ENCODE measurements at places on chromosomes 2 and 18. TPM values are rescaled to one million over a fixed set of nuclear protein-coding genes. Genes with fewer than 3 reads are reported as not detected.

- DNase-seq: no peak
These were observed 132.1 kb upstream of the DNMT3A start for GRCh38 chr2:25473758-25474340.

GRCh38 chr2:238158509-238159070, at the start of gene ERFE:
TSS of gene ERFE (plus strand) at chr2:238158970. CDS start at chr2:238159008, 38 bp downstream.
- no peak for DNase-seq

- DNase-seq: no peak
These were observed 1.7 kb upstream of the QPCT start for GRCh38 chr2:37342591-37343220.

DNA sequence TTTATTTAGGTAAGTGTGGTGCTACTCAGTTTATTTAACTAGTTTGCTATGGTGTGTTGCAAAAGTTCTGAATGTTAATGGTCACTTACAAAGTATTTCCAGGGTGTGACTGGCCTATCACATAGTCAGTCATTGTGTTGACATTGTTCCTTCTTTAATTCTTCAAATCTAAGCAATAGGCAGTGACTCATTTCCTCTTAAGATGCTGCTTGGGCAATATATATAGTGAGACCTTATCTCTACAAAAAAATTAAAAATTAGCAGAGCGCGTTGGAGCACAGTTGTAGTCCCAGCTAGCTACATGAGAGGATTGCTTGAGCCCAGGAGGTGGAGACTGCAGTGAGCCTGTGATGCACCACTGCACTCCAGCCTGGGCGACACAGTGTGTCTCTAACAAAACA, 5.8 kb upstream of the CCDC88A start:
- no peak for DNase-seq

- DNase-seq: no peak
These were observed 244.9 kb upstream of the ZSWIM2 start for GRCh38 chr2:187093771-187094412.

- DNase-seq: no peak
These were observed 2.5 kb downstream of the DCC start for GRCh38 chr18:52342456-52342855.

DNA sequence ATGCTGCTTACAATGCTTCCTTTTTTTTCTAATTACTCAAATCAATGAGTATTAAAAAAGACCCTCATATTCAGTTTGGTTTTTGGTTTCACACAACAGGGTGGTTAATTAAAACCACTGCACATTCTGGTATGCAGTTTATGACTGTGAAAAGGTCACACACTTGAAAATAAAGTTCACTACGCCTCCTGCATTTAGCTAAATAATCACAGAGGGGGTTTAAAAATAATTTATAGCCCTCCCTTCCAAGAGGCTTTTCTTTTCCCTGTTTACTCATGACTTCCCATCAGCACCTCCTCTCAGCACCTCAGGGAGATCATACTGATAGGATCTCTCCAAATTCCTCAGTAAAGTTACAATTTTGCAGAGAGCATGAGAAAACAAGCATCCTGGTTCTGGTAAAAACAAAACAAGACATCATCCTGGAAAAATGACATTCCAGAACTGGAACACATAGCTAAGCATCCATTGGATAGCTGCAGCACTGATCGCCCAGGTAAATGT, 129.5 kb upstream of the TMEM200C start:
- no peak for DNase-seq

DNA sequence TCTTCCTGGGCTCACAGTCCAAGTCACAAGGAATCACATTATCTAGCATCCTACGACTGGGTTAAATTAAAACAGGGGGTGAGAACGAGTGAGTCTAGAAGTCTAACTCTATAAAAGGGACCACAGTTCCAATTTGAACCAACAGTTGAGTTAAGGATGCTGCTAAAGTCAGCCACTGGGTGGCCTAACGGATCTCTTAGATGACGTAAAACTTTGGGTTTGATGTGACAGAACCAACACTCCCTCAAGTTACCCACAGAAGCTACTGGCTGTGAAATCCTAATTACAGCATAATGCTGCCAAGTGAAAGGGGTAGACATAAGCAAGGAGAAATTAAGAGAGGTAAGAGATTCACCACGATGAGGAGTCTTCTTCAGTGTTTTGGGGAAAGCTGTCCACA, 32.7 kb upstream of the RUFY4 start:
- no peak for DNase-seq

- DNase-seq: no peak
These were observed 640 bp upstream of the SPR start for GRCh38 chr2:72886505-72887031.

GRCh38 chr2:96273763-96274162, 7.7 kb downstream of the CIAO1 start:
- DNase-seq: no peak

DNA sequence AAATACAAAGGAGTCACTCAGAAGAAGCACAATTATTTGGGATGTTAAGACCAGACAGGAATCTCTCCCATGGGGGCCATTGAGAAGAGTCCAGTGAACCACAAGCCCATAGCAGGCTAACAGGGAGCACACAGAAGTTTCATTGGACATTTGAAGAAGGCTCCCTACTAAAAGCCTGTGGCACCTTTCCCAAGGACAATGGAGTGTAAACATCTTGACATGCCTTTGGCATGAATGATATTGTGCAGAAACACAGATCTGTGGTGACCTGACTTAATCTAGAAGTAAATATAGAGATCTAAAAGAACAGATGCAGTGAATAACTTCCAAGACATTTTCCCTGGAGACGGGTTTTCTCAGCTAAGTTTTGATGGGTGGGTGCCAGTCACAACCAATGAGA, 221.5 kb downstream of the EPHA4 start:
- no peak for DNase-seq

DNA sequence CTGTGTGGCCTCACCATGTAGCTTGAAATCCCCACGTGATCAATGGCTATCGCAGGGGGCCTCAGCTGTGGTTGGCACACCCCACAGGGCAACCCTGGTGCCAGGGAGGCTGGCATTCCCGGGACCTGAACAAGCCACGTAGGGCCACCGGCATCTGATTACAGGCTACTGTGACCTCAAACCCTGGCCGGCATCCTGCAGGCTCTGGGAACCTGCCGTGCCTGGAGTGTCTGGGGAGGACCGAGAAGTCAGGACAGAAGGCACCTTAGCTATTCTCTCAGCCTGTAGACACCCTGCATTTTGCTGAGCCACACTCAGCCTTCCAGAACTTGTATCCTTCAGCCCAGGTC, 213.0 kb downstream of the GLI2 start:
- DNase-seq: no peak

DNA sequence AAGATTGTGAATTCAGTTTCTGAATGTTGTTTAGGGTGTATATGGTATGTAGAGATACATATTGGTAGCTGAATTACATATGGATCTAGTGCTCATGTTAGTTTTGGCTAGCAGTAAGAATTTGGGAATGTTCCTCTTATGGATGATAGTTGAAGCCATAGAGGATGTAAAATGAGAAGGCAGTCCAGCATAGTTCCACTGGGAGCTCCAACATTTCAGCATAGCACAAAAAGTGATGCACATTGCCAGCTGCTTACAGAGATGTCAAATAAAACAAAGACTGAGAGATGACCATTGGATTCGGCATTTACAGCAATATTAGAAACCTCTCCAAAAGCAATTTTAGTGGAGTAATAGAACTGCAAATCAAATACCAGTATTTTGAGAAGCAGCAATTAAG, 77.4 kb downstream of the EML4 start:
- no peak for DNase-seq

GRCh38 chr2:227324642-227324994, 433 bp upstream of the MFF start:
- no peak for DNase-seq

- no peak for DNase-seq
These were observed 151.9 kb upstream of the MYCN start for GRCh38 chr2:15788455-15788829.

DNA sequence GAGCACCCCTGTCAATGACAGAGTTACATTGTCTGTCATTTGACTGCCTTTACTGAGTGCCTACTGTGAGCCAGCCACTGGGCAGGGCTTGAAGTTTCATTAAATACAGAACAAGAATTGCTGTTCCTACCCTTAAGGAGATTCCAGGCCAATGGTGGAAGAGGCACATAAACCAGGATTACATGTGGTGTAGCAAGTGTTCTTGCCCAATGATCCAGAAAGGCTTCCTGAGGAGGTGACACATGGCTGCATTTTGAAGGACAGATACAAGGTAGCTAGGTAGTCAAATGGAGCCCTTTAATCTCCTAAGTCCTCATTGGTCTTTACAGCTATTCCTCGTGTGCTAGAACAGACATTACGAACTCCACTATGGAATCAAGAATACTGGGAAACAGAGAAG, 312.7 kb downstream of the ETAA1 start:
- DNase-seq: no peak

DNA sequence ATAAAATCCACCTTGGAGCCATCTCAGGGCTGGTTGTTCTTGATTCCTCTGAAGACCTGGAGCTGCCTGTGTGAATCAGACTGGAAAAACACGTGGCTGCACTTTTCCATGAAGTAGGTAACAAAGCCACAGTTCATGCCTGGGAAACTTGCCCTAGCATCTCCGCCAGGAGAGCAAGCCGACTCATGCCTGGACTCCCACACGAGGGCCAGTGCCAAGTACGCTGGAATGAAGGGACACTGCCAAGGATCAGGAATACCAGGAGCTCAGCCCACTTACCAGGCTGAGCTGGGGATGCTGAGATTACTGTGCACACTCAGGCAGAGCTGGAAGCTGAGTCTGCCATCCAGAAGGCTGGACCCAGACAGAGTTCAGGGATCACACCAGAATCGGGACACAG, 10.9 kb upstream of the FHL2 start:
- peak; percentile 86 for DNase-seq

- DNase-seq: no peak
These were observed 17.1 kb downstream of the ANKRD44 start for GRCh38 chr2:197293252-197294007.

- DNase-seq: no peak
These were observed 78.9 kb upstream of the NT5C1B start for GRCh38 chr2:18668221-18668620.

DNA sequence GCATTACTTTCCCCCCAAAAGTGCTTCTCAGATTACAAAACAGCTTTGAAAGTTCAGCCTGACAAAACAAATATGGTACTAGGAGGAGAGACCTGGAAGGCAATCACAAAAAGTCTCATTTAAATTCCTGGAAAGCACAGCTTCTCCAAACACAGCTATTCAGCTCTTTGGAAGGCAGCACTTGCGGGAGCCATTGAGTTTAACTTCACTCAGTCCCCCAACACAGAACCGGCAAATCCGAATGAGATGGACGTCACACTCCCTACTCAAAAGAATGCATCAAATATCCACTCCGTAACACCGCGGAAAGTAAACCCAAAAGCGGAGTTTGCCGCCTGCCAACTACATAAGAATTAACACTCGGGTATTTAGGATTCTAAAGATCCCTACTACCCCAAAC, 638 bp downstream of the ST6GAL2 start:
- no peak for DNase-seq

DNA sequence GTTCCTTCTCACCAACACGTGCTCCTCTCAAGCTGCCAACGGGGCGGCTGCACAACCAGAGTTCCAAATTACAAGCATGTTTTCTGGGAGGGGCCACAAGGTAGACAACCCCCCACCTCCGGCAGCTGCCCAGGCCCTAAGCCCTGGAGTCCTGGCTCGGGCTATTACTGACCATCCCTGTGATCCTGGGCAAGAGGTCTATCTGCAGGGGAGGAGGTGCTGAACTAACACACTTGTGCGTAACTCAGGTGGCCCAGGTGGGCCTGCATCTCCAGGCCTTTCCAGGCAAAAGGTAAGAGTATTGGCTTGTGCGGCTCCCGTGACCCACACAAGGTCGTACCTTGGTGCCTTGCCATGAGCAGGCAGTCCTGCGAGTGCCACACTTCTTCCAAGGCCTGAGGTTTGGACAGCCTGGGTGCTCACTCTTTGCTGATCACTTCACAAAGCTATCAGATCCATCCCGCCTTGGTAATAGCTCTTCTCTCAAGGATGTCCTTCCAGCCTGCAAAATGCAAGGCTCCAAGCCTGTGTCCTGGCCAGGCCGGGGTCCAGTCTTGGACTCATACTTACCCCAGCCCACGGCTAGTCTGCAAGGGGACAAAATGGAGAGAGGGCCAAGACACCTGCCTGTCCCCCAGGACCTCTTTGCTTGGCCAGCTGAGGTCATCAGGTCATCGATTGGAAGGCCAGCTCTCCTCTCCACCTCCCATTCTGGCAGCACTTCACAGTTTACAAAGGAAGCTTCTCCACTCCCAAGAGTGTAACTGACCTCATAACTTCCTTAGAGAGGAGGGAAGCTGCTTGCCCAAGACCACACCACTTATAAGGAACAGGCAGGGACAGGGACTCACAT, 33.9 kb downstream of the ADRA2B start:
- DNase-seq: no peak

DNA sequence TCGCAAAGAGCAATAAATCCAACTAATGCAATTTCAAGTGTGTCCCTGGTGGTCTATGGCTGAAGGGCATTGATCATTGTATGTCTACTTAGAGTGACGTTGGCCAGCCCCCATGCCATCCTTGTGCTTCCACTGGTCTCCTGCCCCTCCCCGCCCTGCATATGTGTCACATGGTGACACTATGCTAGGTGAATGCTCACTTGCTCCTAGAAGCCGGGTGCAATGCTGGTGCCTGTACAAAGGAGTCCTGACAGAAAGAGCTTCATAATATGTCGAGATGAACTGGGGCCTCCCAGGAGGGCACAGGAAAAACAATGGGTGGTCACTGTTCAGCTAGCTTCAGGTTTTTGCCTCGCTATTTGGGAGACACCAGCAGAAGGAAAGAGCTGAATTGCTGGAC, 5.9 kb upstream of the TRABD2A start:
- no peak for DNase-seq

- peak; percentile 83 for DNase-seq
These were observed 50.2 kb upstream of the SIGLEC15 start for GRCh38 chr18:45775241-45775676.

GRCh38 chr2:101157272-101157671, 6.1 kb upstream of the TBC1D8 start:
- no peak for DNase-seq

DNA sequence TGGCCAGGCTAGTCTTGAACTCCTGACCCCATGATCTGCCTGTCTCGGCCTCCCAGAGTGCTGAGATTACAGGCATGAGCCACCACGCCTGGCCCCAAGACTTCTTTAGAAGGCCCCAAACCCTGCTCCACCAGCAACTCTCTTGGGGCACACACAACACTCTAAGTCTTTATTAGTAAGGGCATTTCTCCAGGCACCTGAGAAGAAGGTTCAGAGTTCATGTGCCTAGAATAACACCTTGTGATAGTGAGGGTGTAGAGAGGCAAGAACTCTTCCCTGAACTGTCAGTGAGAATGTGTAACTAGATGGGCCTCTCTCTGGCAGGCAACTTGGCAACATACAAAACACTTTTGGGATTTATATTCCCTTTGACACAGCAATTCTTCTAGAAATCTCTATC, 43.8 kb downstream of the SH2D6 start:
- no peak for DNase-seq

The LDLRAD4 gene
- total RNA-seq: 39.7 TPM

The ADGRF3 gene
- 0.89 TPM for total RNA-seq

The AKAIN1 gene
- total RNA-seq: not detected

The SCN2A gene
- total RNA-seq: 0.29 TPM

The XIRP2 gene
- total RNA-seq: 0.42 TPM

The RNF152 gene
- 52.9 TPM for total RNA-seq

The ANKRD62 gene
- not detected for total RNA-seq

The PROM2 gene
- 176 TPM for total RNA-seq

The TUBA4B gene
- not detected for total RNA-seq

The DCDC2C gene
- total RNA-seq: not detected

The LDAH gene
- 42.5 TPM for total RNA-seq

Data from ureter (tissue), 1 donor.